GM12892 (cell line): ENCODE measurements at places on chromosomes 7 and 10.

DNA sequence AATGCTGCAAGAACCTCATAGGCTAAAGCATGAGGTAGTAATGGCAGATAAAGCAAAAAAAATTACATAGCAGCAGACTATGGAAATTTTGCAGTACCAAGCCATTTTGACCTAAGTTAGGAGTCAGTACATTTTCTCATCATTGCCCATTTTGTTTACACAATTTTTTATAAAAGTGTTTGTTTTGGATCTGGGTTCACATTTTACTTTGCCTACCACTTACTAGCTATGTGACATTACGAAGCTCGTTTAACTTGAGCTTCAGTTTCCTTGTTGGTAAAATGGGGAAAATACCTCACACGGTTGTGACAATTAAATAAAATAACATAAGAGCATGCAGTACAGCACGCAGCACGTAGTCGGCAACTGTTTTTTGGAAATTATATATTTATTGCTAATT lies 99.6 kb downstream of the ADD3 start:
- DNase-seq: no peak

GRCh38 chr7:21428659-21428941 lies 717 bp downstream of the SP4 start:
- no peak for DNase-seq

GRCh38 chr10:78777867-78778266 lies 290.9 kb upstream of the ZMIZ1 start:
- no peak for DNase-seq

DNA sequence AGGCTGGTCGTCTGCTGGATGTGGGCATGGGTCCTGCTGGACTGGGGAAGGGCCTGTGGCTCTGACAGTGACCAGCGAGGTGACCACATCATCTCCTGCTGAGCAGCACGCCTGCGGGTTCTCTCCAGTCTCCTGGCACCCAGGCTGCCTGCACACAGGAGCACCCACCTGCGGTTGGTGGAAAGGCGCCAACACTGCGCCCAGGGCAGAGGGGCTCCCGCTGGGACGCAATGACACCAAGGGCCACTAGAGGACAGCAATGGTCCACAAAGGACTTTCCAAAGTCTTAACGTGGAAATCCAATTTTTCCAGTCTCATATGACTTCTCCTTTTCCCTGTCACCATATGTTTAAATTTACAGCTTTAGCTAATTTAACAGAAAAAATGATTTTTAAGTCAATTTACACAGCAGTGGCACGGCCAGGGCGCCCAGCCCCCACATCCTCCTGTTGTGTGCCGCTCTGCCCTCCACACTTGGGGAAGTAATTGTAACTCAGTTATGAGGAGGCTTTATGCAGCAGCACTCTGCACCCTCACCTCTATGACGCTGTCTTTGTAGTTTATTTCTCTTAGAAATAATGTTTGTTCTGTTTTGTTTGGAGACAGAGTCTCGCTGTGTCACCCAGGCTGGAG lies 38.1 kb downstream of the CFAP46 start:
- DNase-seq: no peak

DNA sequence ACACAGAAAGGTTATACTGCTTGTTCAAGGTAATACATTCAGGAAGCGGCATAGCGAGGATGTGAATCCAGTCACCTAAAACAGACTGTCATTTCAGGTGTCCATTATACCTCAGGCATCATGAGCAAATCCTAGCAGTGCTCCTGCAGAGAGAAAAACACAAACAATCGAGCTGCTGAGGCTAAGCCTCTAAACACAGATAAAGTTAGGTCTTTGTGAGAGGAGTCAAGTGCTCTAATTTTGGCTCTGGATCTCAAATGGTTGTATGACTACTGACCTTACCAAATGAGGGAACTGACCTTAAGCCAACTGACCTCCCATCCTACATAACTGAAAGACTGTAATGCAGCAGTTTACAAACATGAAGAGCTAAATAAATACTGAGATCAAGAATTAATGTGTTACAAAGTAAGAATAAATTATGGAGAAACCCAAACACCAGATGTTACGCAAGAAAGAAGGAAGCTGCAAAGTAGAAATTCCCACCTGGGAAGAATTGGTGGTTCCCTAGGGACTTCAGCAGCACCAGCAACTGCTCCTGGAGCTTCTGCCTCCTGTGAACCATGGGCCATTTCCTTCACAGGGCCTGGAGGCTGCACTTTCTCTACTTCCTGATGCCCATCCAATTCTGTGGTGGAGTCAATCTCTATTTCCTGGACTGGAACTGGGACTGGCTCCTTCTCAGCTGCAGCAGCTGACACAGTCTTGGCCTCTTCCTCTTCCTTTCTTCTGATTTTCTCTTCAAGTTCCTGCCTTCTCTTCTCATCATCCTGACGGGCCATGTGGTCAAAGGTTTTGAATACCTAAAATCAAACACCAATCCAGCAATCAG lies 5.8 kb downstream of the NUDCD3 start:
- no peak for DNase-seq

DNA sequence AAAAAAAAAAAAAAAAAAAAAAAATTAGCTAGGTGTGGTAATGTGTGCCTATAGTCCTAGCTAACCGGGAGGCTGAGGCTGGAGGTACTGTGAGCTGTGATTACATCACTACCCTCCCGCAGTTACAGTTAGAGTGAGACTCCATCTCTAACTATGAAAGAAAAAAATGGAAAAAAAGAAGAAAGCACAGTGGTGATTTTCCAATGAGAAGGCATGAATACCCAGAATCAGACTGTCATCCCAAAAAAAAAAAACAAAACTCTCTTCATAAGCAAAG lies 269.9 kb upstream of the MKLN1 start:
- no peak for DNase-seq

DNA sequence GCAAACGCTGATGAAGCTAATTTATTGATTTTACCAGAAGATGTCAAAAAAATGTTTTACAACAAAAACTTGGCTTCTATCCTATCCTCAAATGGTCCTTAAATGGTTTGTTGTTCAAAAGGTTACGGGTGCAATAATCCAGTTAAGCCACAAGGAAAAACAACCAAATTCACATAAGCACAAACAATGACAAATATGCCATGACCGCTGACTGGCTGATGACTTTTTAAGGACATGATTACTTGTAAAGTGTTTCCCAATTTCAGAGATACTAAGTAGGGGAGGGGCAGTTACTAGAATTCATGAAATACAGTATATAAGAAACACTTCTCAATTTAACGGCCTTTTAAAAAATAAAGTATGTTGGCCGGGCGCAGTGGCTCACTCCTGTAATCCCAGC lies 28.8 kb downstream of the ABI1 start:
- no peak for DNase-seq

GRCh38 chr10:78139341-78139740 lies 105.7 kb downstream of the RPS24 start:
- DNase-seq: no peak

DNA sequence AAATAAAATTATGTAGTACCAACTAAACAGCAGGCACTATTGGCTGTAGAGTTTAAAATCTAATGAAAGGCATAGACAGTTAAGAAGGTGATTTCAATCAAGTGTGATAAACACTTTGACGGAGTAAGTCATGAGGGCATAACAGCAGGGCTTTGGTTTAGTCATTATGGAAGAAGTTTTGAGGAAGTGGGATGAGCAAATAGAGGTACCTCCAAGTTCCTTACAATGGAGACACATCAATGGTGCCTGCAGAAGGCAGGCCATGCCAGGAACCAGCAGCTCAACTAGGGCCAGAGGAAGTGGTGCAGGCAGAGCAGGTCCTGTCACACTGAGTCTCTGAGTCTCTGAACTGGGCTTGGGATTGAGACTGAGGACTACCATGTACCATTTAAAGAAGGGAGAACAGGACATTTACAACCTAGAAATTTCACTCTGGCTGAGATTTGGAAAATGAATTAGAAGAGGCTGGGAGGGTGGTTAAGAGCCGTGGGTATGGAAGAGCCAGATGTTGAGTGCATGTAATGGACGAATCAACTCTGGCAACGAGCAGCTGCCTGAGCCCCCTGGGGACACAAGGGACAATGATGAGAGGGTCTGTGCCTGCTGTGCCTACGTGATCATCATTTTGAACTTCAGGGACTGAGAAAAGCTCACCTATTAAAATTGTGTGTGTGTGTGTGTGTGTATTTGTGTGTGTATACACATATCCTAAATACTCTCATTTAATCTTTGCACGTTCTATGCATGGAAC lies 208.7 kb upstream of the POM121L12 start:
- DNase-seq: no peak

DNA sequence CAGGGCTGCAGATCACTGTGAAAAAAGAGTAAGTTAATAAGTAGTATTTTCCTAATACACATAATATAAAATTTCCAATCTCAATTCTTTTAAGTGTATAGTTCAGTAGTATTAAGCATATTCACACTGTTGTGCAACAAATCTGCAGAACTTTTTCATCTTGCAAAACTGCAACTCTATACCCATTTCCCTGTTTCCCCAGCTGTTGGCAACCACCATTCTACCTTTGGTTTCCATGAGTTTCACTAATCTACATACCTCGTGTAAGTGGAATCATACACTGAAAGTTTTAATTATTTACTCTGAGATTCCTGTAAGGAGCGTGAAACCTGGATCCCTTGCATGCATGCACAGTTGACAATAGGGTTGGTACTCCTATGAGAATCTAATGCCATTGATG lies 155.4 kb downstream of the ZPBP start:
- DNase-seq: no peak

- no peak for DNase-seq
Measured at GRCh38 chr10:113060201-113061053, 110.4 kb downstream of the TCF7L2 start.

- no peak for DNase-seq
Measured at GRCh38 chr10:117391436-117392205, 16.4 kb upstream of the PDZD8 start.

DNA sequence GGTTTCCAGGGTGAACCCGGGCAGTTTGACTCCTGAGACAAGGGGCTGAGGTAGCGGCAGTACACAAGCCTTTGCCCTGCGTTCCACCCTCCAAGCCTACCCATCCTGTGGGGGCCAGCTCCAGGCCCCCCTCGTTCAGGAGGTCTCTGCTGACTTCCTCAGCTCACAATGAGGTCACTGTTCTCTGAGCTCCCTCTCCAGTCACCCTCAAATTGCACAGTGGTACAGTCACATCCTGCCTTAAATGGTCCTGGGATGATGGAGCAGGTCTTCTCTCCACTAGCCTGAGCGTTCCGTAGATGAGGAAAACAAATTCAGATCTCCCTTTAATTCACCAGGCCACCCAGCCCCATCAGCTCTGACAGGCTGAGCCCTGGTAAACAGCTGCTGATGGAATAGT lies 90.2 kb downstream of the SH3PXD2A start:
- no peak for DNase-seq

- no peak for DNase-seq
Measured at GRCh38 chr10:116629340-116629739, 8.6 kb downstream of the PNLIPRP2 start.

DNA sequence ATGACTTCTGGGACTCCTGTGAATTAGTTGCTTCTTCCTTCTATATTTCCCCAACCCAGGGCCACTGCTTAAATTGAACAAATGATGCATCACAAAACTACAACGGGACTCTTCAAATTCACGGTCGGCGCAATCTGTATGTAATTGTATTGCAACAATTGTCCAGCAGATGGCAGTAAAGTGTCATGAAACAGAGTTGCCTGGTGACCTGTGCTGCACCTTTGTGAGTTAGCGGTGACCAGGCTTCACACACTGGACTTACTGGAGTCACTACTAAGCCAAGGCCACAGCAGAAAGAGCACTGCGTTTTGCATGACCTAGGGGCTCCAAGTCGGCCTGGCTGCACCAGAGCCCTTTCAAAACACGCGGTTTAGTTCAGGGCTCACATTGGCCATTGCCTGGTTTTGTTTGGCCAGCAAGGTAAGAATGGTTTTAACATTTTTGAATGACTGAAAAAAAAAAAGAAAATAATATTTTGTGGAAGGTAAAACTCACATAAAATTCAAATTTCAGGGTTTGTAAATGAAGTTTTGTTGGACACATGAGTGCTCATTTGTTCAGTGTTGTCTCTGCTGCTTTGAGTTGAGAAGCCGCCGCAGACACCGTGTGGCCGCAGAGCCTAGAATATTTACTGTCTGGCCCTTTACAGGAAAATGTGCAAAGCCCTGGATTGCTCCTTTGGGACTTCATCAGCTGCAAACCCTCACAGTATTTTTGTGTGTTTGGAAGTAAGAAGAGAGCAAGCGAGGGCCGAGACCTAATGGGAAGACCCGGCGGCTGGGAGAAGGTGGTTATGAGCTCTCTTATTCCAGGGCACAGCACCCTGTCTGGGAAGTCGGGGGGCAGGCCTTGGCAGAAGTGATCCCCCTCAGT lies 23.2 kb upstream of the ZNF32 start:
- DNase-seq: peak; percentile 44

GRCh38 chr7:46715579-46715978 lies 794.5 kb upstream of the IGFBP3 start:
- DNase-seq: no peak

DNA sequence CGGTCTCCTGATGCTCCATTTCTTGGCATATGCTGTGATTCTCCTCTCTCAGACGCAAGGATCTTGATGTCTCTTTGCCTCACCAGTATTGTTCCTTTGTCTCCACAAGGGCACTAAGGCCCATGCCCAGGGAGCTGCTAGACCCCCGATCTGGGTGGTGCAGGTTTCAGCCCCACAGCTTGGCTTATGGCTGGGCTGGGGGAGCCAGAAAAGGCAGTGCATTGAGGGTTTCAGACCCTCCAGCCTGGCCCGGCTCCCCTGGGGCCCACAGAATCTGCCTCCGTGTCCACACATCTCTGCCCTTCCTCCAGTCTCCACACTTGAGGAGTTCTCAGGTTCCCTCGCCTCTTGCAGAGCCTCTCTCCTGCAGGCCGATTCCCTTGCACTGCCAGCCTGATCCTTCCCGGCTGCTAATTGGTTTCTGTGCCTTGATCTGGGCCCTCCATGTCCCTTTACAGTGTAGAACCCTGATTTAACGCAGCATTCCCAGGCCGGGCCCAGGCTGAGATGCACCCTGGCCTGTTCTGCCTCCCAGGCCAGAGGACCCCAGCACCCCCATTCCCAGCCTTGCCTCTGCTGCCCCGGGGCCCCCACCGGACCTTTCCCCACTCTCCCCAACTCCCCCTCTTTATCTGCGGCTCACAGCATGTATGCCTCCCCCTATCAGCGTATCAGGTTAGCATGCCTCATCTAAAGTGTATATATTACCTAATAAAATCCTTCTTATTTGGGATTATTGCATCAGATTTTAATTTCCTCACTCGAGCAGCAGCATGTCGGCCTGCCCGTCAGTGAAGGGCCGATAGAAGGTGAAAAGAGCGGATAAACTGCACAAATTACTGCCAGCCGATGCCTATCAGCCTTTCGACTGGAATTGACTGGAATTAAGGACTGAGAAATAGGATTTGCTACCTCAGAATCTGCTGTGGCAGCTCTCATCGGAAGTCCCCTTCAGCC lies 145.7 kb downstream of the C10orf105 start:
- DNase-seq: no peak

DNA sequence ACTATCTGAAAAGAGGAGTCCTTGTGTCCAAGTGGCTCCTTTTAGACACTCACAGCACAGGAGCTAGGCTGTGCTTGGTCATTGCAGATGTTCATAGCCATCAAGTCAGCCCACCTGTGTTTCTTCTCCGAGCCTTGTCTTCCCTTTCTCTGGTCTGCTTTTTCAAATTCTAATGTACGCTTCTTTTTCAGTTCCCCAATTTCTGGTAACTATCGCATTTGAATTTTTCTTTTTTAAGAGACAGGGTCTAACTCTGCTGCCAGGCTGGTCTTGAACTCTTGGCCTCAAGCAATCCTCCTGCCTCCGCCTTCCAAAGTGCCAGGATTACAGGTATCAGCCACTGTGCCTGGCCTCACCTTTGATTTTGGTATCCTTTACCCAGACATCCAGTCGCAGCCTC lies 18.9 kb downstream of the APBB1IP start:
- DNase-seq: no peak

- peak; percentile 47 for DNase-seq
Measured at GRCh38 chr7:100568896-100569844, 4.5 kb downstream of the SAP25 start.

GRCh38 chr10:94193466-94193924 lies 169.2 kb downstream of the NOC3L start:
- no peak for DNase-seq
